ENCODE measurements at places on chromosomes 13 and 19.
A peak's percentile ranks its signal among the peaks of the same experiment; 100 is the strongest.

DNA sequence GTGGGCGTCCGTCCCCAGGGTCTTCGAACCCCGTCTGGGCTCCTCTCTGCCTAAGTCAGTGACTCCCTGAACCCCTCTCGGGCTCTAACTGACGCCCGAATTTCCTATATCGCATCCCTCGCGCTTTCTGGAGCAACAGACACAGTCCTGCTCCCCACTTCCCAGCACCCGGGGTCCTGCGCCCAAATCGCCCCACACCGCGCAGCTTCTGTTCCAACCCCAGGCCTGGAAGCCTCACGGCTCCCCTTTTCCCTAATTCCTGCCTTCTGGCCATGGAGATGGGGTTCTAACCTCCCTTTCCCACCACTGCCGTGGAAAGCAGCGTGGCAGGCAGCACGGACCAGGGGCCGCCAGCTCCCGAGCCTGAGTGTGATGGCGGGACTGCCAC lies 1.6 kb upstream of the GRTP1 start:
- no peak for DNase-seq

- DNase-seq = no peak
These were observed 2523.2 kb upstream of the PCDH20 start for GRCh38 chr13:63938851-63939250.

DNA sequence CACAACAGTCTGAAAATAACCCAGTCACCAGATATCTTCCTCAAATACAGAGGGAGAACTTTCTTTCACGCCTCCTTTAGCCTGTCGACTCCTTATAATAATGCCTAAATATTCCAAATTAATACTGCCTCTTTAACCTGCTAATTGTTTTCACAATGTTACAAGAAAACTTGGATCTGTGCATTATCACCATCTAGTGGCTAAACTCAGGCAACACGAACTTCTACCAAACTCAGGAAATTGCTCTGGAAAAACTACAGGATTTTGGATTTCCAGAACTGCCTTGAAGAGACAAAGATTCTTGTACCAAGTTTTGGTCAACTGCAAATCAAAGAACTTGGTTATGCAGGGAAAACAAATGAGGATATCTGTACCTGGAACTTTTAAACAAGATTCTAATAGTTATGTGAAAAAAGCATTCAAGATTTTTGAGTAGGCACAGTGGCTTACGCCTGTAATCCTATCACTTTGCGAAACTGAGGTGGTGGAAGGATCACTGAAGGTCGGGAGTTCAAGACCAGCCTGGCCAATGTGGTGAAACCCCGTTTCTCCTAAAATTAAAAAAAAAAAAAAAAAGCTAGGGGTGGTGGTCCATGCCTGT lies 10.8 kb downstream of the CLN5 start:
- no peak for DNase-seq

- DNase-seq = no peak
These were observed 2.8 kb downstream of the CHST8 start for GRCh38 chr19:33624586-33624985.

- DNase-seq = no peak
These were observed 26.9 kb downstream of the VSTM2B start for GRCh38 chr19:29552454-29553280.

- no peak for DNase-seq
These were observed 16.6 kb upstream of the LRCH1 start for GRCh38 chr13:46536341-46536740.

- DNase-seq = no peak
These were observed 56.1 kb upstream of the ADGRE5 start for GRCh38 chr19:14325134-14325533.

DNA sequence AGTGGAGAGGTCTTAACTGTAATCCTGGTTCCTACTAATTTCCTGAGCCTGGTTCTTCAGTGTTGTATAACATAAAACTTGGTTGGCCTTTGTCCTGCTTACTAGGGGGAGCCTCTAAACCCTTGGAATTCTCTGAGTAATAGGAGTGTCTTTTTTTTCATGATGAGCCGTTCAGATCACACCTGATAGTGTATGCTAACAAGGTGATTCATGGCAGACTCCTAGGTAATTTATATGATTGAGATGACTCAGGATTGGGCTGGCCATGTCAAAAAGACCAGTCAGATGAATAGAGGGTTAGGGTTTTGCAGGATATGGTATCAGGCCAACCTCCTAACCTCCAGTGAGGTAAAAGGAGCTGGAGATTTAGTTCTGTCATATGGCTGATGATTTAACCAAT lies 135.8 kb upstream of the KLF12 start:
- no peak for DNase-seq

GRCh38 chr13:73932091-73932490 lies 202.1 kb downstream of the KLF12 start:
- no peak for DNase-seq

DNA sequence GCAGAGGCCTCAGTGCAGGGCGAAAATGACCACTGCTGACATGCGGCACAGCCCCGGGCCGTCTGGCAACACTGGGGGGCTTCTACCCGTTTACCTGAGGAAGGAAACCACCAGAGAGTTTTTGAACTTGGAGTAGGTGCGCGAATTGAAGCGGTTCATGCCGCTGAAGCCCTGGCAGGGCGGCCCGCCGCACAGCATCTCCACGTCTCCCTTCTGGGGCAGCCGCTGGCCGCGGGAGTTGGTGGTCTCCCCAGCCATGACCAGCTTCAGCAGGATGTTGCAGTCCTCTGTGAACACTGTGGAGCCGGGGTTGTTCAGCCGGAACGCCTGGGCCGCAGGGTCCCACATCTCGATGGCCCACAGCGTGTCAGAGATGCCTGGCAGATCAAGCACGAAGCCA lies 20.3 kb upstream of the EIF3G start:
- no peak for DNase-seq

DNA sequence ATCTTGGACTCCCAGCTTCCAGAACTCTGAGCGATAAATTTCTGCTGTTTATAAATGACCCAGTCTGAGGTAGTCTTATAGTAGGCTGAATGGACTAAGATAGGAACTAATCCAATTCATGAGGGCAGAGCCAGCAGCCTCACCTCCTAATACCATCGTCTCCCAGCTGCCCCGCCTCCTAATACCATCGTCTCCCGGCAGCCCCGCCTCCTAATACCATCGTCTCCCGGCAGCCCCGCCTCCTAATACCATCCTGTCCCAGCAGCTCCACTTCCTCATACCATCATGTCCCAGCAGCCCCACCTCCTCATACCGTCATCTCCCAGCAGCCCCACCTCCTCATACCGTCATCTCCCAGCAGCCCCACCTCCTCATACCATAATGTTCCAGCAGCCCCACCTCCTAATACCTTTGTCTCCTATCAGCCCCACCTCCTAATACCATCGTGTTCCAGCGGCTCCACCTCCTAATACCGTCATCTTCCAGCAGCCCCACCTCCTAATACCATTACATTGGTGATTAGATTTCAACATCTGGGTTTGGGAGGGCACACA lies 2.4 kb upstream of the ARGLU1 start:
- DNase-seq = peak; percentile 88

GRCh38 chr13:35712907-35713761 lies 236.6 kb upstream of the MAB21L1 start:
- peak; percentile 86 for DNase-seq

GRCh38 chr19:13043285-13043684 lies 48.0 kb downstream of the NFIX start:
- DNase-seq = no peak

DNA sequence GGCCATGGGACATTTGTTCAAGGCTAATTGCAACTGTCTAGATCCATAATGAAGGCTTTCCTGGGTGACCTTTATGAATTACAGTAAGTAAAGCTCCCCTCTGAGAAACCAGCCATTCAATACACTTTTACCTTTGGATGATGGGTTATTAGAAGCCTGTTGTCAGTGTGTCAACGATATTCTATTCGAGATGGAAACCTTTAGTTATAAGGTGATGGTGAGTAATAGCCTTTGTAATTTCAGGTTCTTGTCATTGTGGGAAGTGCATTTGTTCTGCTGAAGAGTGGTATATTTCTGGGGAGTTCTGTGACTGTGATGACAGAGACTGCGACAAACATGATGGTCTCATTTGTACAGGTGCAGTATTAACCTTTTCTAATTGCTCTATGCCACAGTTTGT lies 261.7 kb downstream of the ITGBL1 start:
- no peak for DNase-seq

GRCh38 chr13:103200118-103200885 lies 134.1 kb upstream of the SLC10A2 start:
- no peak for DNase-seq

DNA sequence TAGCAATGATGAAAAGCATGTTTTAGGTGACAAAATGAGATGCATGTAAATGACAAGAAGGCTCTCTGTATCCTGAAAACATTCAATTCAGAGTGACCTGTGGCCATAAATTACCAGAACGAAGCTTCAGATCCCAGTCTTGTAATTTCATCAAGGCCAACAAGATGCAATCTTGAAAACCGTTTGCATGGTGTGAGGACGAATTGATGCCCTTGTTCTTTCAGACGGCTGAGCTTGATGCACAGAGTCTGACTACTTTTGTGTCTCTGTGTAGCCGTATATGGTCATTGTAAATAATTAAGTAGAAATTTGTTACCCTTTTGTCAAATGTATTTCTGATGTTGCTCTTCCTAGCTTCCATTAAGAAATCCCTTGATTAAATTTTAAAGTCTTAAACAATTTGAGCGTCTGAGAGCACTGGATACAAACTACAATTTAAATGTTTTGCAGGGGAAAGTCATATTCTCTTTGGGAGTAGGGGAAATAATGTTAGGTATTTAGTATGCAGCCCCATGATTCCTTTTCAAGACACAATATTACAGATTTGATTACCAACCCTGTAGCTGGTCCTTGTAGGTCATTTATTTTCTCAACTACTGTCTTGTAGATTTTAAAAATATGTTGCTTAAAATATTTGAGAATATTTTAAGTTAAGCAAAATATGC lies 125.8 kb upstream of the PCDH9 start:
- DNase-seq = no peak

GRCh38 chr13:21463424-21463823 lies 4.3 kb upstream of the ZDHHC20 start:
- no peak for DNase-seq

DNA sequence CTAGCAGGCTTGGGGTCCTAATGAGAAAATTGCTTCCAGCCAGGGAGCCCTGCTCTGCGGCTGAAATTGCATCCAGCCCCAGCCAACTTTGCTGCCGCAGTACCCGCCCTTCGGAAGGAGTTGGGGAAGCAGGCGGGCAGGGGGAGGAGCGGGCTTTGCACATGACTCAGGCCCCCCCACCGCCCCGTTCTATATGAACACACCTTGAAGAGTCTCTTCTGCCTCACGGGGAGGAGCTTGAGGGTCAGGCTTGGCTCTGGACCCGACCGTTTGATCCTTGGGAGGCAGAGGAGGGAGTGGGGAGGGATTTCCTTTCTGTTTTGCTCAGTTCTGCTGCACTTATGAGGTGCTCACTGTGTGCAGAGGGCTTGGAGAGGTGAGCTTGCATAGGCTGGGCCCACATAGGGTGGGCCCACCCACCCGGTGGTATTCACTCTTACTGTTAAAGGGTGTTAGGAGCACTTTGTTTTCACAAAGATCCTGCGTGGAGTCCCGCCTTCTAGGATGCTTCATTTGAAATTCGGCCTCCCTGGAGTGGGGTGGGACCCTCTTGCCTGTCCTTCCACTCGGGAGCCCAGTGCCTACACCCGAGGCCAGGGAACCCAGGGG lies 46.5 kb downstream of the LYL1 start:
- no peak for DNase-seq

DNA sequence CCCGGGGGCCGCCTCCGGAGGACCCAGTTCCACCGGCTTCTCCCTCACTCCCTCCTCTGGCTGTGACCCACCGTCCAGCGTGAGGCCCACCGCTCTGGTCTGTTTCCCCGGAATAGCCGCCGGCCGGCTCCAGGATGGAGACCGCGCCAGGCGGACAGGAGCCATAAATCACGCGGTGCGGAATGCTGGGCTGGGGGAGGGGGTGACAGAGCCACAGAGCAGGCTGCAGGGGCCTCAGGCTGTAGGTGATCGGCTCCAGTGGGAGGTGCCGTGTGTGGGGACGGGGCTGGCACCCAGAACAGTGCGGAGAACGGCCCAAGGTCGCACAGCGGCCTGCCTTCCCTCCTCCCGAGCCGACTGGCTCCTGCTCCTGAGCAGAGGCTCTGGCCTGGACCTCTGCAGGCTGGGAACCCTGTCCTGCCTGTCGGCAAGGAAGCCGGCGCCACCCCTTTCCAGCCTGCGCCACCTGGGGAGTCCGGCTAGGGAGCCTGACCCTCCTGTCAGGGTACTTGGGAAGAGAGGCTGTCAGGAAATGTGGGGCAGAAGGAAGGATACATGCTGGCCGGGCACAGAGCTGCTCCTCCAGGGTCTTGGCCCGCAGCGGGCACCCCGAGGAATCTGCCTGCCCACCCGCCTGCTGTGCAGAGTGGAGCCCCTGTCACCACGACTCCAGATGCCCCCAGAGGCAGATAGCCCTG lies 8.3 kb downstream of the PIAS4 start:
- DNase-seq = no peak

- no peak for DNase-seq
These were observed 232.1 kb downstream of the TM9SF2 start for GRCh38 chr13:99733346-99733745.

DNA sequence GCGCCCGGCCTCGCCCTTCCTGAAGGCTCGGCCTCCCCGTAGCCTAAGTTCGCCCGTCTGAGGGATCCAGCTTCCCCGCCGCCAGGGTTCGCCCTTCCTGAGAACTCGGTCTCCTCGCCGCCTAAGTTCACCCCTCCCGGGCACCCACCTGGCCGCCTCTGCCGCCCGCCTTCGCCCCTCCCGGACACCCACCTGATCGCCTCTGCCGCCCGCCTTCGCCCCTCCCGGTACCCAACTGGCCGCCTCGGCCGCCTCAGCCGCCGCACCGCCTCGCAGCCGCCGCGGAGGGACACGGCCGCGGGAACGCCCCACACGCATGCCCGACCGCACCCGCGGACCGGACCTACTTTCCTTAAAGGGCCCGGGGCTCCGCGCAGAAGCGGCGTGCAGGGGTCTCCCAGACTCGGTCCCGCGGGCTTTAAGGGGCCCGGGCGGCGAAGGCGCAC lies at the start of gene MOB3A:
Gene MOB3A (minus strand): TSS at position 293 of the 446 bp plus-strand sequence. CDS start 17,766 bp downstream, outside the sequence.
- DNase-seq = peak; percentile 92

DNA sequence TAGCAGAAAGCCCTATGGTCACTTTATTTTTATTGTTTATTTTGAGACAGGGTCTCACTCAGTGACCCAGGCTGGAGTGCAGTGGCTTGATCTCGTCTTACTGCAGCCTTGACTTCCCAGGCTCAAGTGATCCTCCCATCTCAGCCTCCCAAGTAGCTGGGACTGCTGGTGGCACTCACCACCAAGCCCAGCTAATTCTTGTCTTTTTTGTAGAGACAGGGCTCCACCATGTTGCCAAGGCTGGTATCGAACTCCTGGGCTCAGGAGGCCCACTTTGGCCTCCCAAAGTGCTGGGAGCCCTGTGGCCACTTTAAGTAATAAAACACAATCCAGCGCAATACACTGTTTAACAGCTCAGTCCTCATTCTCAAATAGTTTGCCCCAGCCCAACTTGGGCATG lies 69.3 kb downstream of the NUFIP1 start:
- DNase-seq = no peak

GRCh38 chr19:23314505-23315251 lies 64.5 kb upstream of the ZNF724 start:
- DNase-seq = peak; percentile 81

GRCh38 chr13:48603375-48603774 lies 50.4 kb upstream of the CYSLTR2 start:
- no peak for DNase-seq

- peak; percentile 97 for DNase-seq
These were observed 4.8 kb downstream of the COLGALT1 start for GRCh38 chr19:17560205-17560595.

Measured in trophoblast cell (in vitro differentiated cells and primary cell).